ENCODE measurements at places on chromosomes 13 and 19.

- no peak for DNase-seq
Measured at GRCh38 chr13:30907121-30907861, 1.2 kb downstream of the MEDAG start.

GRCh38 chr19:49605605-49606004, 14.6 kb downstream of the PRR12 start:
- DNase-seq, result no peak

GRCh38 chr19:2319551-2319950, 8.8 kb downstream of the LSM7 start:
- no peak for DNase-seq

DNA sequence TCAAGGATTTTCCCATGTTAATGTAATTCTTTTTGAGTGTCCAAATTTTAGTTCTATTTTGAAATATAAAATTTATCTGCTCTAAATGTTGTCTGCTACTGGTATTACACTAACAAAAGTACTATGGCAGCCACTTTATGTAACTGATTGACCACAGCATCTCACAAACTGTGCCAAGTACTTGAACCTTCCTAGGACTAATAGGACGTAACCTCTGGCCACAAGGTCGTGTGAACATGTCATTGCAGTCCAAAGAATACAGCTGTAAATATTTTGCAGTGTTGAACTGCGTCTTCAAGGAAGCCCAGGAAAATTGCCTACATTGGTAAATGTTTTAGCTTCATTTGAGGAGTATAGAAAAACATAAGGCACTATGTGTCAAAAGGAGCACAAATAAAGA, 1.9 kb downstream of the KCTD4 start:
- DNase-seq, result no peak

GRCh38 chr19:46133777-46134241, 9.3 kb upstream of the IGFL3 start:
- DNase-seq, result no peak

- DNase-seq, result no peak
Measured at GRCh38 chr13:113448545-113448884, 4.8 kb downstream of the ADPRHL1 start.

- no peak for DNase-seq
Measured at GRCh38 chr19:14393329-14393728, 12.1 kb downstream of the ADGRE5 start.

DNA sequence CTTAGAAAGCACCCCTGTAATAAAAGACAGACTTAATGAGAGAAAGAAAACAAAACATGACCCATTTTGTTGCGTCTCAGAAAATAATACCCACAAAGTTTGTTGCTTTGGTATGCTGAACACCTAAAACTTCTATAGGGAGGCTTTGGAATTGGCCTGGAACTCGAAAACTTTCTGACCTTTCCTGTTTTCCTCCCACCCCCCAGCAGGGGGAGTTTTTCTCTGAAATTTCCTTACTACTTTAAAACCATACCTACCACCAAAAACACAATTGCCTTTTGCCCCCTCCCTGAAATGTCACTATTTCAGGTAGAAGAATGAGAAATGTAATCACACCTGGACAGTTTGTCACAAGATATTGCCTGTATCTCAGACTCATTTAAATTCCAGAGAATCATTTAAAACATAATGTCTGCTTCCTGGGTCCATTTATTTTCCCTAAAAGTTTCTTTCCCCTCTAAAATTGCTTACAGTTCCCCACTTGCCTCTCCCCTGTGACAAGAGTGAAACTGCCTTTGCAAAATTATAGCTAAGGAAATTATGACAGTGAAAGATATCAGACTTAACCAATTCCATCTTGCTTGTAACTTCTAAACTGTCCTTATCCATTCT, 2700.2 kb downstream of the PCDH9 start:
- no peak for DNase-seq

GRCh38 chr19:12639901-12640613, 26.5 kb downstream of the MAN2B1 start:
- DNase-seq, result no peak

- no peak for DNase-seq
Measured at GRCh38 chr13:112776354-112776753, 86.5 kb downstream of the ATP11A start.

DNA sequence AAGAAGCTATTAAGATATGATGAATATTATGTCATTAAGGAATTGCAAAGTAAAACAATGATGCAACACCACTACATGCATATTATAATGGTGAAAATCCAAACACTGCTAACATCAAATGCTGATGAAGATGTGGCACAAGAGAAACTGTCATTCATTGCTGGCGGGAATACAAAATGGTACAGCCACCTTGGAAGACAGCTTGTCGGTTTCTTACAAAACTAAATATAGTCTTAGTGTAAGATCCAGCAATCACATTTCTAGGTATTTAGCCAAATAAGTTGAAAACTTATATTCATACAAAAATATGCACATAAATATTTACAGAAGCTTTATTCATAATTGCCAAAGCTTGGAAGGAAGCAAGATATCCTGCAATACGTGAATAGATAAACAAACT, 114.9 kb upstream of the EDNRB start:
- DNase-seq, result no peak

DNA sequence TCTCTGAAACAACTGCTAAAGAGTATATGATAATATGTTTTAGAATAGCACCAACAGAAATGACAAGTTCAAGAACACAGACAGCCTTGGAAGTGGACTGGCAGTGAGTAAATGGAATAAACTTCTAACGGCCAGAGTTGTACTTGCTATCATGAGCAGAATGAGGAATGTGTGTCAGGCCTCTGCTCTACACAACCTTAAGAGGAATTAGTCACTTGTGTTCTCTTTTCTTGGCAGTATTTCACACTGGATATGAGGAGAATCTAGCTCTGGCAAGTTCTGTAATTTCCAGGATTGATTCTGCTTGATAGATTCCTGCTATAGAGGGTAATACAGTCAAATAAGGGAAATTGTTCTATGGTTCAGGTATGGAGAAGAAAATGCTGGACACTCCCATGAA, 757.3 kb downstream of the EFNB2 start:
- DNase-seq, result no peak

DNA sequence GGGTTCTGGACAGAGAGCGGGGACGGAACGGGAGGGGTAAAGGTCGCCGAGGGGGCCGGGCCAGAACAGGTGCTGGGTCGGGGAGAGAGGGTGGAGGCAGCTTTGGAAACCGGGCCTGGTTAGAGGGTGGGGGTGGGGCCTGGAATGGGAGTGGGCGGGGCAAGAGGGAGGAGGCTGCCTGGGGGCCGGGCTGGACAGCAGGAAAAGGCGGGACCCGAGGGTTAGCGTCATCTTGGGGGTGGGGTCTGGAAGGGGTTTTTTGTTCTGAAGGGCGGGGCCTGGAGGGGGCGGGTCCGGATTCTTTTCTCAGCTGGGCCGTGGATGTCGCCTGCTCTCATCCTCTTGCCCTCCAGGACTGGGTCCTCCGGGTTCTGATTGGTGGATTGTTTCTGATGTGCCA, 4.3 kb upstream of the ZNF813 start:
- no peak for DNase-seq

DNA sequence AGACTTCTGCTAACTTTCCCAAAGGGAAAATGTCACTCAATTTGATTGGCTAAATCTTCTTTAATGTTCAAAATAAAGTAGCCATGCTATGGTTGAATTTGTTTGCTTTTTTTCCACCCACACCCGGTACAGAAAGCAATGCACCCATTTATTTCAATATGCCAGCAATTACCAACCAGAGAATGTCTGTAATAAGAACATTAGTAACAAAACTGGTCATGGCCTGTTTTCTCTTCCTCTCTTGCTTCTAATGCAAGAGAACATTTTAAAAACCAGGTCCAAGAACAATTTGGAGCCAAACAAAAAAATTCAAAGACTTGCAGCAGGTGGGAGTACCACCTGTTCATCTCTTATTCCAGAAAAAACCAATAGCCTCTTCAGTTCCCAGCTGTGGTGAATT, 1108.8 kb upstream of the PCDH20 start:
- DNase-seq, result no peak

DNA sequence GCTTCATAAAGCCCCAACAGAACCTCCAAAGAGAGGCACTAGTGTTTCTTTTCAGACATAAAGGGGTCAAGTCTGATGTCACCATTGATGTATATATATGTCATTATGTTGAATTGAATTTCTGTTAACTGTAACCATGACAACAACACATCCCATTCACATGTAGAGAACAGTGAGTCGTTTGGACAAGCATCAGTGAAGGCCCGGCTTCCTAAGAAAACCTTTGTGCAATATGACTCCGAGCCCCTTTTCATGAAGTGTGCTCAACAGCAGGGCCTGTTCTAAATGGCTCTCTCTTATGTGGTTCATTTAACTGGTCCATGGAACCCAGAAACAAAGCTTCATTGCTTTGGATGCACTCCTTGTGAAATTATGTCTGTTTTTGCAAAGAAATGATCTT, 67.2 kb upstream of the UBL3 start:
- DNase-seq, result no peak

GRCh38 chr13:113090806-113091205, 14.8 kb upstream of the F7 start:
- DNase-seq, result no peak

DNA sequence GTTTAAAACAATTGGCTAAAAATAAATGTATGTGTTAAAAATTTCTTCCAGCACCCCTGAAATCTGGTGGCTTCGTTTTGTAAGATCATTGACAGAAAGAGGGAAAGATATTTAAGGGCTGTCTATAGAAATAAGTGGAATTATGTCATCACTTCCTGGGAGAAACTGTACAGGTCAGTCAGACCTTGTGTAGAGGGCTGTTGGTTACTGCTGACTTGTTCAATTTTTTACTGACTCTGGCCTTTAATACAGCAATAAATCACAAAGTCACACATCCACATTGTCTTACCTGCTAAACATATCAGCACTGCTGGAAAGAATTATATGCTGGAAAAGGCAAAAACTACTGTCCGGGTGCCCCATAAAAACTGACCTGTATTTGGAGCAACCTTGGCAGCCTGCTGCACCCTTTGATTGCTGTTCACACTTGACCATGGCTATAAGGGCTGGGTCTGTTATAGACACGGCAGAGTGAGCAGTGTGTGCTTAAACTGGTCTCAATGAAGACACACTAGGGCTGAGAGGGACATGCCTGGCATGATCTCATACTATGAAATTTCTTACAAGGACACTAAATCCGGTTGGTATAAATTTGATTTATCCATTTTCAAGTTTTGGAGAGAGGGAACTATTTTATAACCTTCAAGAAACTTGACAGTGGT, 162.1 kb downstream of the NHLRC3 start:
- DNase-seq, result no peak

GRCh38 chr13:59425211-59425741, 738.5 kb downstream of the DIAPH3 start:
- DNase-seq, result no peak

DNA sequence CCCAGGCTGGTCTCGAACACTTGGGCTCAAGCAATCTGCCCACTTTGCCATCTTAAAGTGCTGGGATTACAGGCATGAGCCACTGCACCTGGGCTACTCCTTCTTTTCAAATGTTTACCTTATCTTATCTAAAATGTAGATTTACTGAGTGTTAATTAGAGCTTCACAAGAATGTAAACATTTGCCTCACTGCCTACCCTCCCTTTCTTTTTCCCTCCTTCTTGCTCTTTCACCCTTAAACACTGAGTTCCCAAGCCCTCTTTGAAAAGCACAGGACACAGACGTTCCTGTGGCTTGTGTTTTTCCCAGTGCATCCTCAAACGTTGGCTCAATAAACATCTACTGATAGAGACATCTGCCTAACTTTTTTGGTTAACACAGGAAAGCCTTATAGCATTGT, 32.7 kb upstream of the CYSLTR2 start:
- DNase-seq, result no peak

DNA sequence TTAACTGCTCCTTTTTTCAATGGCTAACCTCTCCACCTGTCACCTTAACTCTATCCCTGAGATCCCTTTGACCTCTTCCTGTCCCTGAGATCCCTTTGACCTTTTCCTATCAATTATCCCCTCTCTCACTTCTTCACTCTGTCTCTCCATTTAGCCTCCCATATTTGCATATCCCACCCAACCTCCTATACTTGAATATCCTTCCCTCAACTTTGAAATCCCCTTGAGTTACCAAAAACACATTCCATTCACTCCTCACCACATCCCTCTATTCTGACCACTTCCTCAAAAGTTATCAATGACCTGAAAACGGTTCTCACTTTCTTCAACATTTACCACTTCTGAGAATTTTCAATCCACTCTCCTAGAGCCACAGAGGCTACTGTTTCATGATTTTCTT, 3.0 kb downstream of the MYCBP2 start:
- DNase-seq, result no peak

DNA sequence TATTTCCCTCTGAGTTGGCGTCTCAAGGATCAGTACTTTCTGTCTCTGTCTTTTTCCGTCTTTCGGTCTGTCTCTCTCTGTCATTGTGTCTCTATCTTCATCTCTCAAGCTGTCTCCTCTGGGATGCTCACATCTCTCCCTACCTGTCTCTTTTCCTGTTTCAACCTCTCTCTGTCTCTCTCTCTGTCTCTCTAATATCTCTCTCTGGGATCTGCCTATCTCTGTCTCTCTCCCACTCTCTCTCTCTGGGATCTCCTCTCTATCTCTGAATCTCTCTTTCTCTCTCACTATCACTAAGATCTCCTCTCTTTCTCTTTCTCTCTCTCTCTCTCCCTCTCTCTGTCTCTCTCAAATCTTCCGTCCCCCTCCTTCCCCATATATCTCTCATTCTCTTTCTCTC, 4.0 kb downstream of the ATP1A3 start:
- no peak for DNase-seq

DNA sequence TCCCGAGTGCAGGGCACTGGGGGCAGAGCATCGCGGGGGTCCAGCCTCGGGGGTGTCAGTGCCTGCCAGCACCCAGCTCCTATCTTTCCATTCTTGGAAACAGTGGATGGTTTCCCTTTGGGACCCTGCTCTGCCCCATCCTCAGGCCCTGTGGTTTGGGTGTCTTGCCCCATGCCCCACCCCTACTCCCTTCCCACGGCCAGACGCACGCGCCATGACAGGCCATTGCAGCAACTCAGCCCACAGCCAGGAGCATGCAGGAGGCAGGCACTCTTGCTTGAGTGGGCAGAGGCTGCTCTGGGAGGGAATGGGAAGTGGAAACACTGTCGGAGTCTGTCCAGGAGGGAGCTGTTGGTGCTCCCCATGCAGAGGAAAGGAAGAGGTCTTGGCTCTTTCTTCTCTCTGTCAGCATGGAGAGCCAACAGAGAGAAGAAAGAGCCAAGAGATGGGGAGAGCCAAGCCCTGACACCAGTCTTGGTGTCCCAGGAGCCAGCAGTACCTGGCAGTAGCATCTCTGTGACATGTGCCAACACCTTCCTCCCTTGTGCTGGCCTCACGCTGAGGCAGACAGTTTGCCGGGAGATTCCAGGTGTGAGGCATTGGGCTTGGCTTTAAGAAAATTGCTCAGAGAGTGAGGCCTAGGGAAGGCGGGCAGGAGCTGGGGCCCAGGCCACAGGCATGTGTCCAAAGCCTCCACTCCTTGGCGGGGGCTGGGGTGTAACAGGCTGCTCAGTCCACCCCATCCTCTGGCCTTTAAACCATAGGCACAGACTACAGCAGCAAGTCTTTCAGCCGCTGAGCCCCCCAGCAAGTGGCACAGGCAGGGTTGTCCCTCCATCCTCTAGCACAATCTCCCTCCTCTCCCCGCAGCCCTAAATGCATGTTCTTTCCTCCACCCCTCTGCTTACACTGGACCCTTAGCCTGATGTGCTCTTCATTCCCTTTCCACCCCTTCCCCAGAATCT, 86.7 kb upstream of the UQCRFS1 start:
- DNase-seq, result no peak

GRCh38 chr13:46086421-46086922, 18.4 kb downstream of the CPB2 start:
- DNase-seq, result no peak

GRCh38 chr19:8113017-8113416, 36.4 kb downstream of the FBN3 start:
- no peak for DNase-seq

All from NCI-H1417 treated with DMSO at 0.1 percent for 48 hours (cell line).